Cortex of kidney (tissue), 1 donor: ENCODE measurements at places on chromosomes 5 and 9.

- no peak for DNase-seq
Observed at GRCh38 chr5:180492226-180492903, 1.8 kb upstream of the CNOT6 start.

DNA sequence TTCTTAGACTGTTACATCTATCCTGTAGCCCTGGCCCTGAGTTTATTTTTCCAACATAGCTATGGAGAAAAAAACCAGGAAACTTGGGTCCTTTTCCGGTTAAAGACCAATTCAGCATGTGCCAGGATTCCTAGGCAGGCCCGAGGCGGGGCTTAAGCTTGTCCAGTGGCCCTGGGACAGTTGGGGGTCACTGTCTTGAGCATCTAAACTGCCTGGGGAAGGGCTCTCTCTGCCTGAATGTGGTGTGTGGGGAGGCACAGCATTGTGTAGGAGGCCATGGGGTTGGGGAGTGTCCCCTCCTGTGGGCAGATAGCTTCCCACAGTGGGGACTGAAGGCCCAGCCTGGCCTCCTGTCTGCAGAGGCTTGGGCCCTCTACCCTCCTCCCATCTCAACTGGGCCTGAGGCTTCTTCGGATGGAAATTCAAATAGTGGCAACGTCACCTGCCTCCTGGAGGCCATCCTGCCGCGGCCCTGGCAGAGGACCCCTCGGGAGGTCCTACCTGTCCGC lies 88.8 kb downstream of the PHF2 start:
- no peak for DNase-seq

DNA sequence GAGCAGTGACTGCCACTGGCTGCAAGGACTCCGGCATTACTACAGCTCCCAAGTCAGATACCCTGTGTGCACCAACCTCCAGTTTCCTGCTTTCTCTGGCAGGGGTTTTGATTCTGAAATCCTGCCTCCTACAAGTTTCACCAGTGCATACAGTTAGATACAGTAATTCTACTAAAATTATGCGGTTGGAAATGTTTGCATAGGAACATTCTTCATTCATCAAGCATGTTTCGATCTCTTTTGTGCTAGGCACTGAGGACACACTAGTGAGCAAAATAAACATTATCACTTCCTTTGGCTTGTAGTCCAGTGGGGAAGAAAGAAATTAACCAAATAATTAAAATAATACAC lies 152.2 kb downstream of the TMEM167A start:
- DNase-seq = no peak

- DNase-seq = no peak
Observed at GRCh38 chr5:9188131-9188530, 357.7 kb downstream of the SEMA5A start.

GRCh38 chr5:150694612-150695011 lies 6.2 kb downstream of the RBM22 start:
- DNase-seq = no peak

GRCh38 chr5:102772273-102772672 lies 17.2 kb downstream of the PAM start:
- DNase-seq = no peak

- DNase-seq = no peak
Observed at GRCh38 chr9:8963885-8964284, 1164.3 kb upstream of the DMAC1 start.

DNA sequence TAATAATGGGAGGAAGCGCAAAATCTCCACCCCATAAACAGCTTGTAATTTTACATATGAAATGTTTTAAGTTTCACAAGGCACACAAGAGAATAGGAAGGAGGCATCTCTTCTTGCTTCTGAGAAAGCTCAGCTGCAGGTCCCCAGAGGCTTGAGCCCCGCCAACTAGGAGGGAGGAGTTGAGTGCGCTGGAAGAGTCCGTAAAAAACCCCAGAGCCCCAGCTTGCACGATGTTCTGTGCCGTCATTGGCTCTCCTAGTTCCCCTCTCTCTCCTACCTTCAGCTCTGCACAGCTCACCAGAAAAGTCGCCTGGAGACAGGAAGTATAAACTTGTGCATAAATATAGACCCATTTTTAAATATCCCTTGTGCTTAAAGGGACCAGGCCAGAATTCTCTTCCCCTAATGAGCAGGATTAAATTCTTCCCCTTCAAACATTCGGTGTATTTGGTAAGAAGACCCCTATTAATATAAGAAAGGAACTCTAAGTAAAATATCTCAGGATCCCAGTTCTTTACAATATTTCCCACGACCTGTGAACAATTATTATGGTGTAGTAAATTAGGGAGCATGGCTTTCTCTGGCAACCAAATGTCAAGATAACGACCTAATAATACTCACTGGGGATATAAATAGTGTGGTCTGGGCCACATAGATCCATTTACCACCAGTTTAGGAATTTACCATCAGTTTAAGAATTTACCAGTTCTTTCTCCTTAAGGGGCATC lies 13.7 kb downstream of the GLRX start:
- no peak for DNase-seq

DNA sequence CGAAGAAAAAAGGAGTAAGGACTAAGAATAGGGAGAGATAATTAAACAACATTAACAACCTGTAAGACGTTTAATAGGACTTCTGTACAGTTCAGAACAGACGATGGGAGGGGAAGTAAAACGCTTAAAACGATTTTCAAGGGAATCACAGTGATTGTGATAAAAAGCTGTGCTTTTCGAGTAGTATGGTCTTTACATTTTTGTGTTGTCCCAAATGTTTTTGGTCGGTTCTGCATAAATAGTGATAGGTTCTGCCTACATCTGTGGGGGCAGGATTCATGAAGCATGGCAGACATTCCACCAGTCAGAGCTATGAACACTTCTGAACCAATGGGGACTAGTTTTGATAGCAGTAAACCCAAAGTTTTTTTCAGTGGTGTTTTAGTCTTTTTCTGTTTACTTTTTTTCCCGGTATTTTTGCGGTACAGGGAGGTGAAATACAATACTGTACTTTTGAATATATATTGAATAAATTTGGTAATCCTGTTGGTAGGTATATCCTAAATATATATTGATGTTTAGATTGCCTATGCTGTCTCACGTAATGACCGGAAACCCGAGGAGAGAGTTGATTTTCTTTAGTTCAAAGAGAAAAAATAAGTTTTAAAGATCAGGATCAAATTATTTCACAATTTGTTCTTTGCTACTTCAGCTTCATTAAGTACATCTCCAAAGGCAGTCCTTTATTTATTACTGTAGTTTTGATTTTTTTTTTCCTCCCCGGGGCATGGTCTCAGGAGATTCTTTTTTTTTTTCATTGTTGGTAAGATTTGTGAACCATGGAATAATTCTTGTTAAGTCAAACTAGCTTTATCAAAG lies 1.3 kb downstream of the ERBIN start:
- no peak for DNase-seq

- no peak for DNase-seq
Observed at GRCh38 chr5:83331842-83332241, 139.7 kb upstream of the VCAN start.

DNA sequence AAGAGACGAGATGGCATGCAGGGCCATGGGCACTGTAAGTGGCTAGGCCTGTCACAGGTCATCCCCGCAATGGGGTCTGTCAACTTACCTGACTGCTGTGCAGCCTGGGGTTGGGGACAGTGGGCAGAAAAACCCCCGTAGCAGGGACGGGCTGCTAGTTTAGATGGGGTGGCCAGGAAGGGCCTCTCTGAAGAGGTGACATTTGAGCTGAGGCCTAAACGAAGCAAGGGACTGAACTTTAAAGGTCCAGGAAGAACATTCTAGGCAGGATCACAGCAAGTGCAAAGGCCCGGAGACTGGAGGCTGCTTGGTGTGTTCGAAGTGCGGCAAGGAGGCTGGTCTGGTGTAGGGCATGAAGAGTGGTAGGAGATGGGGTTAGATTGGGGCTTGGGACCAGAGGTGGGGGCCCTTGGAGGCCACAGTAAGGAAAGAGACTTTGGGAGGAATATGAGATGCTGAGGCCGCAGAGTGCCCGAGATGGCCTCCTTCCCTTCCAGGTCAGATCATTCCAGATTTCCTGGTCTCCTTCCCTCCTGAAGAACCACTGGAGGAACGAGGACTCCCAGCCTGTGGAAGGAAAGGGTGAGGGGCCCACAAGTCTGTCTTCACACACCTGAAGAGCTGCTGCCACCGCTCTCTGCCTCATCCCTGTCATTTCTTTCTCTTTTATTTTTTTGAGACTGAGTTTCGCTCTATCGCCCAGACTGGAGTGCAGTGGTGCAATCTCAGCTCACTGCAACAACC lies 37.9 kb upstream of the SH3PXD2B start:
- no peak for DNase-seq

GRCh38 chr5:10355071-10355889 lies 1.8 kb downstream of the MARCHF6 start:
- no peak for DNase-seq

- no peak for DNase-seq
Observed at GRCh38 chr9:107215381-107215780, 67.7 kb upstream of the RAD23B start.

GRCh38 chr5:69209602-69210001 lies 20.2 kb downstream of the CENPH start:
- no peak for DNase-seq

DNA sequence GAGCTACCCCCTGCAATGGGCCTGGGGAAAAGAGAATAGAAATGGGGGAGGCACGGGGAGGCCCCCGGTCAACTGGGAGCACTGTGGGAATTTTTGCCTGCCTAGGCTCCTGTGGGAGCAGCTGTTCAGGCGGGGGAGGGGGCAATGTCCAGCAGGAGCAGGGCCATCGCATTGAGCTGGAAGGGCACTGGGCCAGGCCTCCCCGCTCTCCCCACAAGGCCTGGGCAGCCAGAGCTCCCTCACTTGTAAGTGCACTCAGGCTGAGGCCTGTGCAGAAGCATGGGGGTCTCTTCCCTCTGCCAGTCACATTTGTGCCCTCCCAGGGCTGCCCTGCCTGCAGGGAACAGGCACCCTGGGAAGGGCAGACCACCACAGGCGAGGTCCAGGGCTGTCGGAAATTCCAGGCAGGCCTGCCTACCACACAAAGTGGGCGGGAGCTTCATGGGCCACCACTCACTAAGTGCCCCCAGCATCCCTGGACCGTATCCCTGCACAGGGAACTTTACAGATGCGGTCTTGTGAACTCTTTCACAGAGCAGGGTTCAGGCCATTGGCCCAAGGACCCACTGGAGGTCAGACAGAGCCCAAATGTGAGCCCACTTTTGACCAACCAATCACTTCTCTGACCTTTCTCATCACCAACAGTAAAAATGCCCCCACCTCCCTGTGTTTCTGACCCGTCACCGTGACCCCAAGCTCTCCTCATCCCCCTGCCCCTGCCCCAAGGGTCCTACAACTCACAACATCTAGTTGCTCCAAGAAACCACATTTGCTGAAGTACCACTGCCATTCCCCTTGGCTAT lies 1.0 kb upstream of the CFAP157 start:
- no peak for DNase-seq

DNA sequence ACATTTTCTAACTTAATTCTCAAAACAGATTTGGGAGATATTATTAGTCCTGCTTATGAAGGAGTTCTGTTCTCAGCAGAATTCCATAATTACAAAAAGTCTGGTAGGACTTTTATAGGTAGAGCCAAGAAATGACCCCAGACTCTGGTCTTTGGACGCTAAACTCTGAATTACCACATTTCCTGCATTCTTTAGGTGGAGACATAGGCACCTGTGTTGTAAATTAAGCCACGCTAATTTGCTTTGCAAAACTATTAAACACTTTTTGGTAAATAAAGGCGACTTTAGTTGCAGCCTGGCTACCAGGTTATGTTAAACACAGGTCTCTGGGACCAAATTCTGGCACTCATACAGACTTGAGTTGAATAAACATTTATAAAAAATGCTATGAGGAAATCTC lies 77.7 kb downstream of the C9orf152 start:
- no peak for DNase-seq

GRCh38 chr9:114759512-114760341 lies 46.1 kb downstream of the TNFSF15 start:
- no peak for DNase-seq

DNA sequence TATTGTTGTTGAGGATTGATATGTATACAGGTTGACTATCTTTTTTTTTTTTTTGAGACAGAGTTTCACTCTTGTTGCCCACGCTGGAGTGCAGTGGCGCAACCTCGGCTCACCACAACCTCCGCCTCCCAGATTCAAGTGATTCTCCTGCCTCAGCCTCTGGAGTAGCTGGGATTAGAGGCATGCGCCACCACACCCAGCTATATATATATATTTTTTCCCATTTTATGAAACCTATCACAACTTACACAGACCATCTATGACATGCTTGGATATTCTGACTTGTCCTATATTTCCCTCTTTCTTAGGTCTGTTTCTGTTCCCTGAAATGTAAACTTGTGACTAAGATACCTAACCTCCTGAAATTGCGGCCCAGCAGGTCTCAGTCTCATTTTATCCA lies 5.0 kb downstream of the CD14 start:
- DNase-seq = no peak

- DNase-seq = no peak
Observed at GRCh38 chr9:27125030-27125429, 16.0 kb downstream of the TEK start.

DNA sequence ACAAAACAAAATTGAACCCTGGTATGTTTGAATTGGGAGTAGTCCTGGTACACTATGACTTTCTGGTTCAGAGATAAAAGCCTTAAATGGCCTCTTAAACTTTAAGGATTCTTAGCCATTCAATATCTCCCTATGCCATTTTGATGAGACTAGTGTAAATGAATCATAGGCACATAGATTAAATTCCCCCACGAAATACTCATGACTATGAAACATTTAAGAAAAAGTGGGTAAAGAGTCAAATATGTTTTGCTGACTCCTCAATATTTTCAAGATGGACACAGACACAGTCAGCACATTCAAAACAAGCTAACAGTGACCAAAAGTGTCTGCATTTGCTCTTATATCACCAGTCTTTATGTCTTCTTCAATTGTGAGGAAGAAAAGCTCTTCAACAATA lies 278.3 kb downstream of the PDE4D start:
- no peak for DNase-seq

- DNase-seq = no peak
Observed at GRCh38 chr9:73548201-73548600, 396.5 kb downstream of the ANXA1 start.

DNA sequence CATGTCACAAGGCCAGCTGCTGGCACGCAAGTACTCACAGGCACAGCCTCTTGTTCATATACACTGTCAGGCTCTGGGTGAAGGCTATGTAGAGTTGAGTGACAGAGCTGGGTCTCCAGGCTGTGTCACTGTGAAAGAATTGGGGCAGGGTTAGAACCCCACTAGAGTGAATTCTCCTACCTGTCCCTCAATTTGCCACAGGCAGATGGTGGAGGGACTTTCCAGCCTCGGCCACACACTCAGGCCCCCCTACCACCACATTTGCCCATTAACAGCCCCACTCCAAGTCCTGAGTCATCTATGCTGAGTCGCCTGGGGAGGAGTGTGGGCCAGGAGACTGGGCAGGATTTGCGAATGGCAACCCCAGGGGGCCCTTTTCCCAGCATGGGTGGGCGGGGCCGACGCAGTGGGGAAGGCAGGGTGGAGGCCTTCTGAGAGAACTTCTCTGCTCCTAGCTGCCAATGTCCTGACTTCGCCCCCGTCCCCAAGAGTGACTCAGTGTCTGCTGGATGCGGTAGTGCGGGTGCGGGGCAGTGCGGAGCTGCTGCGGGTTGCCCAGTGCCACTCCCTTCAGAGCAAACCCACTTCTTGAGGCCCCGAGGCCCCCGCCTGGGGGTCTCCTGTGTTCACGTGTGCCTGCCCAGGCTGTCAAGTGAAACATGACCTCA lies 50.3 kb upstream of the PSD2 start:
- DNase-seq = no peak
